AML-193 (cell line): ENCODE measurements at places on chromosomes 1 and 21.

GRCh38 chr21:37184784-37185593 is 82.1 kb downstream of the VPS26C start:
- DNase-seq, result no peak

- peak; percentile 4 for DNase-seq
These were observed 280.7 kb downstream of the LMX1A start for GRCh38 chr1:165075725-165076370.

- DNase-seq, result no peak
These were observed 112.9 kb upstream of the WARS2 start for GRCh38 chr1:119253366-119253765.

GRCh38 chr1:161260376-161261260 is 2.1 kb downstream of the PCP4L1 start:
- no peak for DNase-seq

- no peak for DNase-seq
These were observed 23.0 kb downstream of the CHD5 start for GRCh38 chr1:6157132-6157527.

DNA sequence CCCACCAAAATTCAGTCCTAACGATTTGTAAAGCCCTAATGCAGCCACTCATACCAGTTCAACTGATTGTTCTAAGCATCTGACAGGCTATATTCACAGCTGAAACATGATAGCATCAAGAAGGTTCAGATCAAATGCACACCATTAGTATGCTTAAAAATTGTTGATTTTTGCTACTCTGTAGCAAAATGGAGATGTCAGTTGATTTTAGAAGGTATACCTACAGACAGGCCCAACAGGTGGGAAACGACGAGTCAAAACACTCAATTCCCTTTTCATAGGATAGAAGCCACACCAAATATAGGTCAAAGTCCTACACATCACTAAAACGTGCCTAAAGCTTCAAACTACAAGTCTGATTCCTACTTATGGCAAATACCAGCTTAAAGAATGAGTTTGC is 6.7 kb downstream of the SFPQ start:
- DNase-seq, result no peak
